Fibroblast of skin of right quadriceps (primary cell): ENCODE measurements at places on chromosomes 11 and 22.

GRCh38 chr22:27434898-27435297 lies 366.7 kb downstream of the MN1 start:
- no peak for DNase-seq

- peak; percentile 93 for DNase-seq
Observed at GRCh38 chr11:124898263-124898680, 607 bp upstream of the ROBO4 start.

- peak; percentile 66 for DNase-seq
Observed at GRCh38 chr22:39170825-39171622, 18.5 kb upstream of the CBX7 start.

DNA sequence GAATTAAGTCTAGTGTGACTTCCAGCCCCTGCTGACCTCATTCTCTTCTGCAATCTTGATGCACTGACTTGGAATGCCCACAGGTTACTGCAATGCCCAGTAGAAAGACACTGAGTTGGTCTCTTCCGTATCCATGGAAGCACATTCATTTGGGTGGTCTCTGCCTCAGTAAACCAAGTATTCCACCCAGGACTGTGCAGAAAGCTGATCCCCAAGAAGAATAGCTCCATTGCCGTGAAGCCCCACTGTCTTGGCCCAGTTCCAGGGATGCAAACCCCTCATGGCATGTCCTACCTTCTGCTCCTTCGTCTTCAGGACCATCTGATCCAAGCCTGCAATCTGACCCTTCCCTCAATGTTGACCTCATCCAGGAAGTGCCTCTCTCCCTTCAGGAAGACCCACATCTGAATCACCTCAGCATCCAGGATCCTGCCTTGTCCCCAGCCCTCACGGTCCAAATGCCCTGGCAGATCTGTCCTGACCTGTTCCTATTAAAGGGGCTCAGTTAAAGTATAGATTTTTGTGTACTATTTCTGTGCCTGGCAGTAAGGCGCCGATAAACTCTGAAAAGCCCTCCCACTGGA lies 425.8 kb downstream of the SOX6 start:
- DNase-seq, result no peak

DNA sequence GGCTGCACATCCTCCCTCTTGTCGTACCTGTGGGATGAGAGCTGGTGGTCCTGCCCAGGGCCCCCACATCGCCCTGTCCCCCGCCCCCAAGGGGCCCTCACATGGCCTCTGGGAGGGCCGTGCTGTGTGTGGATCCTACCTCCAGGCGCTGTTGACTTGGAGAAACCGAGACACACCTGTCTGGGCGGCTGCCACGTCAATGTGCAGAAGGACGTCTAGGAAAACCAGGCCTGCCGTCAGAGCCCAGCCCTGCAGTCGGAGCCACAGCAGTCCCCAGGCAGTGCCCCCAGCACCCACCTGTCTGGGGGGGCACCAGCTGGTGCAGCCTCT lies 14.2 kb downstream of the ALG12 start:
- DNase-seq, result no peak

- DNase-seq, result peak; percentile 60
Observed at GRCh38 chr11:44032299-44033085, 15.3 kb upstream of the ACCSL start.

DNA sequence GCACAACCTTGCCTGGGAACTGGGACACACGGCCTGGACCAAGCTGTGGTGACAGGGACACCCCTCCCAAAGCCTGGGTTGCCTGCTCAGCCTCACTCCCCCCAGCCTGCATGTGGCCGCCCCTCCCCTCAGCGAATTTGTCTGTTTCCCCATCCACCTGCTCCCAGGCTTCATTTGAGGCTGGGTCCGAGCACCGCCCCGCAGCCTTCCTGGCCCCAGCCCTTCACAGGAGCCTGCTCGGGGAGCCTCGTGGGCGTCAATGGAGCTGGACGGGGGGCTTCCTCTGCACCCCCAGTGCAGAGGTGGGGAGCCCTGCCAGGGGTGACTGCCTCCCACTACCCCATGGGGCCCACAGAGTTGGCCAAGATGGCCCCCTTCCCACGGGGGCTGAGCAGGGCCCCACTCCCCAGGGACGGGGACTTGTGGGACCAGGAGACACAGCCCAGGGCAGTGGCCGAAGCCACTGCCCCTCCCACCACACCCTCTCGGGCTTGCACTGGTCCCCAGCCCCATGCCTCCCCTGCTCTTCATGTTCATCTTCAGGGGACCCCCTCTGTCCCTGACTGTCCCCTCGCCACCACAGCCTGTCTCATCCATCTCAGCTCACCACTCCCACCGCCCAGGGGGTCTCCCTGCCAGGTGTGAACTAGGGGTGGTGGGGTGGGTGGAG lies 91.7 kb downstream of the WNT7B start:
- no peak for DNase-seq

DNA sequence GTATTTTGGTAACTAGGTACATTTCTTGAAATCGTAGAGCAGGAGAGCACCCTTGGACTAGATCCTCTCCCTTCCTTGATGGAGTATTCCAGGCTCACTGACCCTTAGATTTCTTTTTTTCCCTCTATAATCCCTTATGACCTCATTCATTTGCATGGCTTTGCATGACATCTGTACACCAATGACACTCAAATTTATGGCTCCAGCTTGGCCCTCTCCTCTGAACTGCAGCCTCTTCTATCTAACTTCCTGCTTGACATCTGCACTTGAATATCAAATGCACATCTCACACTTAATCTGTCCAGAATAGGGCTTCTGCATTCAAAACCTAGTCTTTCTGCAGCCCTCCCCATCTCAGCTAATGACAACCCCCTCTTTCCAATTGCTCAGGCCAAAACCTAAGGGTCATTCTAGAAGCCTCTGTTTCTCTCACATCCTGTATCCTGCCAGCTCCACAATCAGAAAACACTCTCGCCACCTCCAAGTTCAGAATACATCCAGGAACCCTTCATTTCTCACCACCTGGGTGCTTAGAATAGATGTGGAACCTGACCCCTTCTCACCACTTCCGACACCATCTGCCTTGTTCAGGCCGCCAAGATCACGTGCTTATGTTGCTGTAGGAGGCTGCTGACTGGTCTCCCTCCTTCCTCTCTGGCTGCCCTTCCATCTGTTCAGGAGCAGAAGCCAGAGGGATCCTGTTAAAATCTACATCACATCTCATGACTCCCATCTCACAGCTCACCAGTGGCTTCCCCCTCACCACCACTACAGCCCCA lies 138.9 kb upstream of the MTNR1B start:
- no peak for DNase-seq

- no peak for DNase-seq
Observed at GRCh38 chr11:128832121-128832497, 35.0 kb downstream of the KCNJ1 start.
